Left forelimb (tissue), 1 donor: ENCODE measurements at places on chromosomes 4 and X.

- DNase-seq = no peak
Observed at GRCh38 chr4:165060938-165061337, 7.3 kb downstream of the TRIM75 start.

DNA sequence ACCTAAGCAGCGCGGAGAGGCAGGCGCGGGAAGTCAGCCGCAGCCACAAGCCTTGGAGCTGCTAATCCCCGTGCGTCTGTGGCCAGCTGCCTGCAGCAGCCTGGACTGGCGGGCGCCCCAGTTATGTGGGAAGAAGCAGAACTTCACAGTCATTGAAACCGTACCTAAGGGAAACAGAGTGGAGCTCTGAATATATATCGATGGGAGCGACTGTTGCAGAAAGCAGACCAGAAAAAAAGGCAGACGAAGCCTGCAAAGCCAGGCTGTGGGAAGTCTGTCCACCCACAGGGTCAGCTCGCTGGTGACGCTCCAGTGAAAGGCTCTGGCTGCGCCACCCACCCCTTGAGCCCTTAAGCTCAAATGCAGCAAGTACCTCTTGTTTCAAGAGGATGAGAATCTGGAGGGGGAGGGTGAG lies 24.7 kb downstream of the KCNE5 start:
- DNase-seq = peak; percentile 66

GRCh38 chr4:109574931-109575804 lies 15.1 kb downstream of the MCUB start:
- no peak for DNase-seq

DNA sequence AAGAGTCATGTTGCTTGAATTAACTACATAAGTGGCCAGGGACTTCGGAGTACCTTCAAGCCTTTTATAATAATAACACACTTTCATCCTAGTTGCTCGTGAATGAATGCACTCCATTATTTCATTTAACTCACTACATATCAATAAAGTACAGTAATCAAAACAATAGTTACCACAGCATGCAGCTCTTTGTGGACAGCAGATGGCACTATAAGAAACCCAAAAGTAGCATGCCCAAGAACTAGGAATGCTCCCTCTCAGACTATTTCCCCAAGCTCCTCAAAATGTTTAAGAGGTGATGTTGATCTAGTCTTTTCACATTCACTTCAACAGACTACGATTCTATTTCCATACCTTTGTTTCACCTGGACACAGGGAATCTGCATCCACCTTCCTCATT lies 500.8 kb upstream of the DIAPH2 start:
- DNase-seq = no peak

- DNase-seq = no peak
Observed at GRCh38 chr4:170226288-170226687, 136.5 kb upstream of the AADAT start.

GRCh38 chrX:129091097-129091496 lies 432.2 kb downstream of the SMARCA1 start:
- no peak for DNase-seq

- DNase-seq = no peak
Observed at GRCh38 chr4:105092768-105093167, 53.9 kb upstream of the TET2 start.

GRCh38 chr4:53346920-53347852 lies 18.7 kb downstream of the SCFD2 start:
- DNase-seq = no peak

GRCh38 chr4:71222661-71223060 lies 116.2 kb upstream of the SLC4A4 start:
- DNase-seq = no peak

- DNase-seq = no peak
Observed at GRCh38 chr4:47313384-47313783, 150.1 kb downstream of the COMMD8 start.

DNA sequence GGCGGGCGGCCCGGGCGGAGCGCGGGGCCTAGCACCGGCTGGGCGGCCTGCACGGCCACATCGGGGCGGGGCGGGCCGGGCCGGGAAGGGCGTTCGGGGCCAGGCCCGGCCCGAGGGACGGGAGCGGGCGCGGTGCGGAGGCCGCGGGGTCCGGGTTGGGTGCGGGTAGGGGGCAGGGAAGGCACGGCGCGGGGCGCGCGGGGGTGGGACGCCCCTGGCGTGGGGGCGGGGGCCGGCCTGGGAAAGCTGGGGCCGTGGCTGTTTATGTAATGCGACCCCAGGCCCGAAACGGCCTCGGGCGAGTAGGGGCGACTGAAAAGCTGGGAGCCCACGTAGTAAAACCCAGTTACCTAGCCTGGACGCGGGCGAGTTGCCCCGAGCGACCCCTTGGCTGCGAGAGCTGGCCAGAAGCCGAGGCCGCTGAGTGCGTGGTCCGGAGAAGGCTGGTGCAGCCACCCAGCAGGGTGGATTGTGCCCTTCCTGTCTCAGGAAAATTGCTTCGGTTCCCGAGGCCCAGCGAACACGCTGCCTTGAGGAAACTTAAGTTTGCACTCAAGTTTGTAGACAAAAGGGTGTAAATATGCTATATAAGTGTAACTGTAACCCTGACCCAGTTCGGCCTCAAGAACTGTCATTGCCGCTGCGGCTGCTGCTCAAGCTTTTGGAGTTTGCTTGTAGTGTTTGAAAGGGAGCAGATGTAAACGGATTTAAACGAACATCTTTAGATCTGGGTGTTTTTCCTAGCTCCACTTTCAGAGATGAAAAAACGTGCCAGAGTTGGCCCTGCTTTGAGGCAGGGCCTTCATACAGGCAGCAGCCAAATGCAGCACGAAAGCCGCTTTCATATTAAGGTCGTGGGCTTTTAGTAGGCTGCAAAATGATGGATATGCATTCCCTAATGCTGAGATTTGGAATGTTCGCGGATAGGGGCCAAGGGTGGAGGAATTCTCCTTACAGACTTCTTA lies 674 bp downstream of the SEC24B start:
- peak; percentile 76 for DNase-seq

GRCh38 chr4:87886083-87886482 lies 53.3 kb downstream of the MEPE start:
- no peak for DNase-seq

DNA sequence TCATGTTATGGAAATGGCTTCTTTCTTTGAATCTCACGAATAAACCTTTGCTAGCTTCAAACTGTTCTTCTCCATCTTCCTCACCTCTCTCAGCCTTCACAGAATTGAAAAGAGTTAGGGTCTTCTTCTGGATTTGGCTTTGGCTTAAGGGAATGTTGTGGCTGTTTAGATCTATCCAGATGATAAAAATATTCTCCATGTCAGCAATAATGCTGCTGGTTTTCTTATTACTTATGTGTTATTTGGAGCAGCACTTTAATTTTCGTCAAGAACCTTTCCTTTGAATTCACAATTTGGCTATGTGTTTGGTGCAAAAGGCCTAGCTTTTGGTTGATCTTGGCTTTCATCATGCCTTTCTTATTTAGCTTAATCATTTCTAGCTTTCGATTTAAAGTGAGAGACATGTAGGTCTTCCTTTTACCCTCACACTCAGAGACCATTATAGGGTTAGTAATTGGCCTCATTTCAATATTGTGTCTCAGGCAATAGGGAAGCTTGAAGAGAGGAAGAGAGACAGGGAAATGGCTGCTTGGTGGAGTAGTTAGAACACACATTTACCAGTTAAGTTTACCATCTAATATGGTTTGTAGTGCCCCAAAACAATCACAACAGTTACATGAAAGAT lies 5.1 kb upstream of the ADAM29 start:
- DNase-seq = no peak

DNA sequence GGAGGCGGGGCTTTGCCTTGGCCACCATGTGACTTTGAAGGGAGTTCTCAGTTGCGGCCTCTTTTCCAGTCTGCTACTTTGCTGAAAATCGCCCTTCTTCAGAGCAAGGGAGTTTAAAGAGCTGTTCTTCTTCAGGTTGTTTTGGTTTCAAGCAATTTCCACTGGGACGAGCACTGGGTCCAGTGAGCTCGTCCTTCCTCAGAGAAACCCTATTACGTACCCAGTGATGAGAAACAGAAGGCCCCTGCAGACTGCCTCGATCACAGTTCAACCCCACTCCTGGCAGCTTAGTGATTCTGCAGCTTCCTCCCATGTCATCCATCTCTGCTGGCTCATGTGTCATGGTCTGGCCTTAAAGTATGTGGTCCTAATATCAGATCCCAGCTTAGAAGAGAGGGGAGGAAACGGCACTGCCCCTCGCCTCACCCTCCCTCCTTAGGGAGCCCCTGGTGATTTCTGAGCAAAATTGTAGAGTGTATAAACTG lies 7.8 kb upstream of the FAM149A start:
- DNase-seq = no peak

DNA sequence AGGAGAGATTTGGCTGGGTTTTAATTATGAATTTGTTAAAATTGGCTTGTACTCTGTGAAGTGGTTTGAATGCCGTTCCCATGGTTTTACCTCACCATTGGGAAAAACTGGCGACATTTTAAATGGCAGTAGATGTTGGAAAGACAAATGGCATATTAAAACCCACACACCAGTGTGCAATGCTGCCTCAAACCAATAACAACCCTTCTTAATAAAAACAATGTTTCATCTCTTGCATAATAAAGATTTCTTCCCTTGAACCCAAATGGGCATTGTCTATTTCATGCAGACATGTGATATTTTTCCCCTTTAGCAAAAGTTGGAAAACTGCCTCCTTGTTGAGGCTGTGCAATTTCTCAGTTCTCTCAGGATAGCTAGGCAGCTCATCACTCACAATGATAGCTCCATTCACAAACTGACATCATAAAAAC lies 33.7 kb downstream of the GABRB1 start:
- no peak for DNase-seq

DNA sequence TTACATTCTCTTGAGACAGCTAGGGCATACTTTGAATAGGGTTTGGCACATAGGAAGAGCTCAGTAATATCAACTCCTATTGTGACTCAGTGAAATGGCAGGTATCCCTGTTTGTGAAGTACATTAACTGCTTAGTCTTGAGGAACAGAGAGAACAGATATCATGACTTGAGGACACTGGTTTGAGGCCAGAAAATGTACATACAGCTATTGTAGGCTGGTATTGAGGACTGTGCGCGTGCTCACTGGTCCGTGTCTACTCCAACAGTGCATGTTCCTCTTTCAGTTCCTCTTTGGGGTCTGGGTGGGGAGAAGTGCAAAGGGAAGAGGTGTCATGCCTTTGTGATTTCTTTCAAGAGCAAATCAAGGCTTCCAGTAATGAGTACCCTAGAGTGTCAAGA lies 34.6 kb upstream of the TBC1D9 start:
- DNase-seq = no peak

GRCh38 chr4:157005193-157005592 lies 33.6 kb upstream of the PDGFC start:
- no peak for DNase-seq

- no peak for DNase-seq
Observed at GRCh38 chr4:139873111-139873860, 207.7 kb downstream of the MGST2 start.
